Right cardiac atrium (tissue), 5 donors: ENCODE measurements at places on chromosomes 1 and 21. TPM values are rescaled to one million over a fixed set of nuclear protein-coding genes. Genes with fewer than 3 reads are reported as not detected.
A peak's percentile ranks its signal among the peaks of the same experiment; 100 is the strongest.

DNA sequence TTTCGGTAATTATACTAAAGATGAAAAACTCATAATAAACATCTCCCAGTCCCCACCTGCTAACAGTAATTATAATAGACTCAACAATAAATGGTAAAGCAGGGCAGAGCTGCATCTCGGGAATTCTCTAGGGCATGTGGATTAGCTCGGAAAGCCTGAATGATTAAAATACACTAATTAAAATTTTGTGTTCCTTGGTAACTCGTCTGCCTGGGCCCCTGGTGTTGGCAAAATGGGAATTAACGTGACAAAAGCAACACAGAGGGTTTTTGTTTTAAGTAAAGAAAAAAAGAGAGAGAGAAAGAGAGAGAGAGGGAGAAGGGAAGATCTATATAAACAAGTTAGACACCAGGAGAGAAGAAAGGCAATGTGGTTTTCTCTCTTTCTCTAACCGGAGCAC, 62.1 kb downstream of the CASZ1 start:
- no peak for DNase-seq

DNA sequence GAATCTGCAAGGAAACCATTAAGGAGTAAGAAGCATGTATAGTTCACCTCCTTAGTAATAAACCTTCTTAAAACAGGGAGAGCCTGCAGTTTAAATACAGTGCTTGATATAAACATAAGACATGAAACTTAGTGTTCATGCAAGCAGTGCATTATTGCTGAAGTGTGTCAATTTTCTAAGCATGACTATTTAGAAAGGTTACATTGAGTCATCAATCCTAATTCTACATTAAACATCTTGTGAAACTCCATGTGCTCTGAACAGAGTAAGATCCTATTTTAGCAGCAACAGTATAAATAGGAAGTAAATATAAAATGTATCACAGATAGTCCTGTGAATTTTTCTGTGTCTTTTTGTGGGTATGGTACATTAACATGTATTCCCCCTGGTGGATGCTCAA, 135.5 kb downstream of the ESRRG start:
- no peak for DNase-seq

Gene SH2D2A
- 6.3 TPM for total RNA-seq

- DNase-seq, result no peak
Measured at GRCh38 chr1:220902916-220903315, 23.7 kb downstream of the HLX start.

Gene PGLYRP3
- not detected for total RNA-seq

- DNase-seq, result peak; percentile 56
Measured at GRCh38 chr1:243917177-243917862, 67.3 kb upstream of the AKT3 start.

Gene PODN
- 56.3 TPM for total RNA-seq

DNA sequence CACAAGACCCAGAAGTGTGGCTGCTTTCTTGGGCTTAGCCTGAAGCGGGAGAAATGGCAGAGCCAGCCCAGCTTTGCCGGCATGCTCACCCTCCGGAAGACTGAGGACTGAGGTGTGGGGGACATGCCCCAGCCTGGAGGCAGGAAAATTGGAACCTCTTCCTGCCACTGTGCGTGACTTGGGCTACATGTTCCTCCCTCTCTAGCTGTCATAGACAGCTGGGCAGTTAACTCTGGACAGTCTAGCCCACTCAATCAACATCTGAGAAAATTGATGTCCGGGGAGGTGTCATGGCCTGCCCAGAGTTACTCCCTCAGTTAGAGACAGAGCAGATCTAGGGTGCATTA, 59.7 kb downstream of the UBE2T start:
- DNase-seq, result no peak

GRCh38 chr21:14918527-14918926, 146.3 kb downstream of the NRIP1 start:
- no peak for DNase-seq

- no peak for DNase-seq
Measured at GRCh38 chr21:37264808-37265207, 2.3 kb downstream of the VPS26C start.

DNA sequence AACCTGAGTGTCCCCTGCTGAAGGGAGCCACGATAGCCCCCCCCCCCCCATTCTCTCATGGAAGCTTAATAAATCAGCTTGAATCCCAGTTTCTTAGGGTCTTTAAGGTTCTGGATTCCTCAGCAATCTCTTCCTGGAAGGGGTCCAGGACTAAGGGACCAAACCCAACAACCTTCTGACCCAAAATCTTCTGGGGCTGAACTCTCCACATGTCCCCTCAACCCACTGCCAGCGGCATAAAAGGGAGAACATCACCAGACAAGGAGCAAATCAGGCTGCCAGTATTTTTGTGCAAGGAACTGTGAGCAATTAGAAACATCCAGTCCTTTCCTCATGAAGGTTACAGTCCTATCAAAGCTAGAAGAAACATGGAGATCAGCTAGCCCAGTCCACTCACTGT, 12.7 kb upstream of the LORICRIN start:
- DNase-seq, result no peak

GRCh38 chr1:32774950-32775634, 42.1 kb downstream of the YARS1 start:
- DNase-seq, result no peak

GRCh38 chr1:204448344-204448964, 36.8 kb upstream of the PPP1R15B start:
- no peak for DNase-seq

Gene HMGCS2
- 21.6 TPM for total RNA-seq

Gene SELENBP1
- total RNA-seq, result 60.6 TPM
